ENCODE measurements at places on chromosomes 13 and 19.

DNA sequence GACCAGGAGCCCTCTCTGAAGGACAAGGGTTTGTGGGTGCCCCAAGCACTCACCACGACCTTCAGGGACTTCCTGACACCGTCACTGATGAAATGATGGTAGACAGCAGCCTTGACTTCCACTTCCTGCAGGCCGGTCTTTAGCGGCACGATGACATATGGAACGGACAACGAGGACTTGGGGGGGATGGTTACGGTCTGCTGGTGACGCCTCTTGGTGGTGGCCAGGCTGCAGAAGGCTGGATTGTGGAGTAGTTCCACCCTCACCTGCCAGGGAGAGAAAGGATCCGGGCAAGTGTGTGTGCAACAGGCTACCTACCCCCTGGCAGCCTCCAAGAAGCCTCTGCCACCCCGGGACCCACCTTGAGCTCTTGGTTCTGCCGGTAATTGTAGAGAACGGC lies 23.2 kb downstream of the C3 start:
- no peak for DNase-seq

GRCh38 chr19:32691291-32691951 lies at the start of gene NUDT19:
Gene NUDT19 (plus strand): TSS chr19:32691821. CDS start chr19:32691961, 140 bp downstream.
- peak; percentile 81 for DNase-seq

DNA sequence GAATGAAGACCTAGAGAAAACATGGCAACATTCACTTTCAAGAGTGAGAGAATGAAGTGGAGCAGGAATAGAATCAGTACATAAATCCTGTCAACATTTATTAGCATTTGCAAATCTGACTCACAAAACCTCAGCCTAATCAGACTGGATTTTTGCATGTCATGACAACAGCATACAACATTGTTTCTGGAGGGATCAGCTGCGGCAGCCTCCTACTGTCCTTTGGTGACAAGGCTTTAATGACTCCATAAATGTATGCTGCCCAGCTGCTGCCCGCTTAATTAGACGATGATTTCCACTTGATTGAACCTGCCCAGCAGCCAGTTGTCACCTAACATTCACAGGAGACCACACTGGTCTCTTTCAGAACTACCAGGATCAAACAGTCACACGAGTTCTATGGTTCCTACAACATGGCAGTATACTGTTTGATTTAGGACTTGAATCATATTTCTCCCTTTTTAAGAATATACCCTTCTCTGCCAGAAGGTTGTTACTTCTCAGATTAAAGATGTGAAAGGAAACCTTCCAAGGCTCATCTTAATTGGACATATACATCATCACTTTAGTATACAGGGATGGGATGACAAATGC lies 9.3 kb downstream of the EBPL start:
- no peak for DNase-seq

- no peak for DNase-seq
Observed at GRCh38 chr19:46386996-46387712, 26.2 kb downstream of the CCDC8 start.

DNA sequence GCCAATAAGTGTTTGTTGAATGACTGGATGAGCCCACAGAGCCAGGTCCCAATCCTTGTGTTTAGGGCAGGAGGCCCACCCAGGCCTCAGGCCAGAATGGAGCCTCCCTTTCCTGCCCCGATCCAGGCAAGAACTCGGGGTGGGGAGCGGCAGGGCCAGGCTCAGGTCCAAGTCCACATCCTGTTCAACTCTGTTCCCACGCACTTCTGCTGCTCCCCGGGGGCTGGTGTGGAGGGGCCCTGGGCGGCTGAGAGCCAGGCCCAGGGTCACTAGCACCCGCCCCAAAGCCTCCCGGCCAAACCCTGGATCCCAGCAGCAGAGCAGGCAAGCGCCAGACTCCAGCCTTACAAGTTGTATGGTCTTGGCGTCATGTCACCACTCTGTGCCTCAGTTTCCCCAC lies 8.0 kb downstream of the ANGPTL8 start:
- no peak for DNase-seq

DNA sequence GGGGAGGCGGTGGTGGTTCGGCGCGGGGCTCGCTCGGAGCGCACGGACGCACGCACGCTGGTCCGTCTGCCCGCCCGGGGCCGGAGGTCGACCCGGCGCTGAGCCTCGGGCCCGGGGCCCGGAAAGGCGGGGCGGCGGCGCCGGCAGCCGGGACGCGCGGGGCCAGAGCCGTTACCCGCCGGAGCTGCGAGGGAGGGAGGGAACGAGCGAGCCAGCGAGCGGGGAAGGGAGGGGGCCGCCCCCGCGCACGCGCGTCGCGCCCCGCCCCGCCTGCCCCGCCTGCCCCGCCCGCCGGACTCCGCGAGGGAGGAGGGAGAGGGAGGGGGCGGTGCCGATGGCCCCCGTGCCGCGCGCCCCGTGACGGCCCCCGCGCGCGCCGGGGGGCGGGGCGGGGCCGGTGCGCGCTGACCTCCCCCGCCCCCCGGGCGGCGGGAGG lies 15.0 kb downstream of the CIC start:
- peak; percentile 93 for DNase-seq

GRCh38 chr13:50016444-50016843 lies 1.2 kb downstream of the KCNRG start:
- DNase-seq = no peak

- no peak for DNase-seq
Observed at GRCh38 chr19:6210091-6210490, 69.7 kb downstream of the MLLT1 start.

DNA sequence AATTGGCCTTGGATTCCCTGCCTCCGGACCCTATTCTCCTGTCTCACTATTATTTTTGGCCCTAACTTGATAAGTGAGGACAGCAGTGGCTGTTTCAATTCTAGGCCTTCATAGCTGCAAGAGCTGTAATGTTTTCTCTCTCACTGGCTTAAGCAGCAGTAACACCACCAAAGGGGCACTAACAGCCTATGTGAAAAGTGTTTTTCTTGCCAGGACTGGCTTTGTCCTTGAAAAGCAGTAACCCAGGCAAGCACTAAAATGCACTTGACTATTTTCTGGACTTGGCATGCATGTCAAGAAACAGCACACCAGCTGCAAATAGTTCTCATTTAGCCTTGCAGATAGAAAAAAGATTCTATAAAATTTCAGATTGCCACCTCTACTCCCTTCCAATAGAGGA lies 9.3 kb upstream of the FBXL3 start:
- DNase-seq = no peak

- DNase-seq = no peak
Observed at GRCh38 chr13:47166336-47166735, 269.5 kb upstream of the HTR2A start.

DNA sequence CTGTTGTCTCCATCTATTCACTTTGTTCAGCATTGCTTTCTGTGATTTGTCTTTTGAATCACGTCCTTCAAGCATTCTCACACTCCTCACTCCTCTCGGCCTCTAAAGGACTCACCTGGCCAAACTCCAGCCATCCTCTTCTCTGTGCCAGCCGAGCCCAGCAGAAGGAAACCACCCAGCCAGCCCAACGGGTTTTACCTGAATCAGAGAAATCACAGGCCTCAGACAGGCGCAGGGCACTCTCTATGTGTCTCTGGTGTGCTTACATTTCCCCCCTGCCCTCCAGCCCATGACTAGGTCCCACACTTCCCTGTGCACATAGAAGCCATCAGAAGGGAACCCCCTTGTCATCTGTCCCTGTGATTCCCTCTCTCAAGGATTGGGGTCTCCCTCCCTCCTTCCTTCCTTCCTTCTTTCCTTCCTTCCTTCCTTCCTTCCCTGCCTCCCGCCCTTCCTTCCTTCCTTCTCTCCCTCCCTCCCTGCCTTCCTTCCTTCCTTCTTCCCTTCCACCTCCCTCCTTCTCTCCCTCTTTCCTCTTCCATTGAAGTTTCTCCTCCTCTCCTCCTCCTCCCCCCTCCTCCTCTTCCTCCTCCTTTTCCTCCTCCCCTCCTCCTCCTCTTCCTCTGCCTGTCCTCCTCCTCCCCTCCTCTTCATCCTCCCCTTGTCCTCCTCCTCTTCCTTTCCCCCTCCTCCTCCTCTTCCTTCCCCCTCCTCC lies 8.8 kb upstream of the ZNF541 start:
- DNase-seq = no peak

- no peak for DNase-seq
Observed at GRCh38 chr19:46205183-46205984, 24.2 kb upstream of the IGFL1 start.

GRCh38 chr13:27261396-27261795 lies 9.2 kb upstream of the RASL11A start:
- DNase-seq = no peak

DNA sequence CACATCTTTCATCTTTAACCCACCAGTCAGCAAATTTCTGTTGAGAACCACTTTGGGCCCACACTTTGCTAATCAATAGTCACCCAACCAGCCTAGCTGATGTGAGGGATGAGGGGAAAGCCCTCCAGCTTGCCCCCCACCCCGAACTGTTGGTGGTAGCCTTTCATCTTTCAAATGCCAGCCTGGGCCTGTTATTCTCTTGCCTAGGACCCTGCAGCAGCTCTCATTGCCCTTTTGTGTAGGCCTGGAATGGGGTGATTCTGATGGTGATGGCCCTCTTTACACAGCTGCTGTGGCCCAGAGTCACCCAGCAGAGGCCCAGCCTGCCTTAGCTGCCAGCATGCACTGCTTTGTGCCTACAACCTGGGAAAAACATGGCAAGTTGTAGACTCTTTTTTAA lies 294.5 kb downstream of the SLC7A1 start:
- DNase-seq = no peak

DNA sequence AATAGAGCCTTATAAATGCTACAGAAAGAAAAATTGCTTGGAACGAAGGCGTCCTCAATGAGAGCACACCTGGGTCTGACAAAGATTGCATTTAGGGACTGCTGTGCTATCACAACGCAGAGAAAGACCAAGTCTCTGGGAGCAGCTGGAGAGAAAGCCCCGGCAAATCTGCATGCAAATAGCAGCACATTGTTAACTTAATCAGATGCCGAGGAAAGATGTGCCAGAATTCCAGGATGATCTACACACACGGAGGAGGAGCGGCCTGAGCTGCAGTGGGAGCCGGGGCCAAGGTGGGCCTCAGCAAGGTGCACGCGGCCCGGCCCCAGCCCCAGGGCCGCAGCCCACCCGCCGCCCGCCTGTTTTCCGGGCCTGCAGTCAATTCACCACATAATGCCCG lies 1.4 kb downstream of the ZNF536 start:
- peak; percentile 29 for DNase-seq

DNA sequence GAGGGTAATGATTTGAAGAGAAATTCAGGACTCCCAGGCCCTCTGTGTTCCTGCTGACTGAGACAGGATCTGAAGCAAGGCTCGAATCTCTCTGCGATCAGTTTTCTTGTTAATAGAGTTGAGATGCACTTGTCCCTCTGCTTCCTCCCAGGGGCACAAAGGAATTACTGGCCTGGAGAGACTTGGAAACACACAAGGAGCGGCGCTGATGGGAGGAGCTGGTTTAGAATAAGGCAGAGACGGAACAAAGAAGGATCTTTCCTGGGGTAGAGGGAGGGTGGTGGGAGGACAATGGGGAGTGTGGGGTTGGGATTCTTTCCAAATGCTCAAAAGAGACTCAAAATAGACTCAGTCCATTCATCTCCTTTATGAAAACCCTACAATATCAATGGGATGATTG lies 719.1 kb downstream of the UQCRFS1 start:
- DNase-seq = no peak

DNA sequence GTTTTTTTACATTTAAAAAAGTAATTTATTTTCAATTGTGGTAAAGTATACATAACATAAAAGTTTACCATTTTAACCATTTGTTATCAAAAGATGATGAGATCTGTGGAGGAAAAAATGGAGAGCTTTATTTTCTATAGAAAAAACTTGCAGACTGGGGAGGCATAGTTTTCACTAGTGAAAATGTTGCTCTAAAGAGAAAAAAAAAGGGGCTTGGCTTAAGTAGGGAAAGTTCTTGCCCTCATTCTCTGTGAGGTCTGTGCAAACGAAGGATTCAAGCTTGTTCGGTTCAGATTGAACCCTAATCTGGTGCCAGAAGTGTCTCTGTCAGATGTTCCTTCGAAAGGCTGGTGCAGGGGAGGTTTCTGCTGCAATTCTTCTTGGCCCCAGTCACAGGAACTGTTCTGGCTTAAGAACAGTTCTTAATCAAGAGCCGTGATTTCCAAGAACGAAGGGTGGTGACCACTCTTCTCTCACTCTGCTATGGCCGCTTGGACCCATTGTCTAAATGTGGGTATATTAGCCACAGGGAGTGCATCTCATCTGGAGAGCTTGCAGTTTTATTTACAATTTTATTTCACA lies 42.1 kb downstream of the PCCA start:
- DNase-seq = no peak
